ENCODE measurements at places on chromosomes 3 and 15.

- no peak for DNase-seq
- H3K27ac ChIP-seq: peak overlapping the region; percentile 93
- peaks cover 2% of the 10 kb centered on the region for H3K27me3 ChIP-seq
- no peaks in the 10 kb centered on the region for H3K36me3 ChIP-seq
- H3K4me1 ChIP-seq: peaks cover 49% of the 10 kb centered on the region
- no peak overlapping the region for H3K4me3 ChIP-seq
Measured at GRCh38 chr3:57062101-57062631, 1.7 kb downstream of the SPATA12 start.

DNA sequence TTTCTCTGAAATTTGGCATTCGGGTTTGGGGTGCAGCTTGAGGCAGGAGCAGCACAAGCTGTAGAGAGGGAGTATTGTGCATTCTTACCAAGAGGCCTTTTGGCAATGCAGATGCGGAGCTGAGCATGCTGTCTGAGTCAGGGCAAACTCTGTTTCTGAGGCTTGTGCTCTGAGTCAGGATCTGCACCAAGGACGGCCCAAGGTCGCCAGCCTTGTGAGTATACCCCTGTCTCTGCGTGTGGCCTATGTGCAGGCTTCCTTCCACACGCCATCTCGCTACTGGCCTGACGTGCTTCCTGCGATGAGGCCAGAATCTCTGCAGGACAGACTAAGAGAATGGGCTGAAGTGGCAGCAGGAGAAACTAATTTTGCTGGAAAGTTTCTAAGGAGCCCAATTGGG is 83.8 kb upstream of the ROPN1 start:
- H3K36me3 ChIP-seq: no peaks in the 10 kb centered on the region
- H3K4me3 ChIP-seq: no peak overlapping the region
- DNase-seq: no peak
- peaks cover 25% of the 10 kb centered on the region for H3K4me1 ChIP-seq
- no peak overlapping the region for H3K27ac ChIP-seq
- H3K27me3 ChIP-seq: peaks cover 2% of the 10 kb centered on the region

GRCh38 chr3:196920733-196921132 is 21.6 kb downstream of the NCBP2 start:
- no peak for DNase-seq
- peaks cover 60% of the 10 kb centered on the region for H3K36me3 ChIP-seq
- H3K4me1 ChIP-seq: no peaks in the 10 kb centered on the region
- no peak overlapping the region for H3K4me3 ChIP-seq
- H3K27me3 ChIP-seq: no peaks in the 10 kb centered on the region

DNA sequence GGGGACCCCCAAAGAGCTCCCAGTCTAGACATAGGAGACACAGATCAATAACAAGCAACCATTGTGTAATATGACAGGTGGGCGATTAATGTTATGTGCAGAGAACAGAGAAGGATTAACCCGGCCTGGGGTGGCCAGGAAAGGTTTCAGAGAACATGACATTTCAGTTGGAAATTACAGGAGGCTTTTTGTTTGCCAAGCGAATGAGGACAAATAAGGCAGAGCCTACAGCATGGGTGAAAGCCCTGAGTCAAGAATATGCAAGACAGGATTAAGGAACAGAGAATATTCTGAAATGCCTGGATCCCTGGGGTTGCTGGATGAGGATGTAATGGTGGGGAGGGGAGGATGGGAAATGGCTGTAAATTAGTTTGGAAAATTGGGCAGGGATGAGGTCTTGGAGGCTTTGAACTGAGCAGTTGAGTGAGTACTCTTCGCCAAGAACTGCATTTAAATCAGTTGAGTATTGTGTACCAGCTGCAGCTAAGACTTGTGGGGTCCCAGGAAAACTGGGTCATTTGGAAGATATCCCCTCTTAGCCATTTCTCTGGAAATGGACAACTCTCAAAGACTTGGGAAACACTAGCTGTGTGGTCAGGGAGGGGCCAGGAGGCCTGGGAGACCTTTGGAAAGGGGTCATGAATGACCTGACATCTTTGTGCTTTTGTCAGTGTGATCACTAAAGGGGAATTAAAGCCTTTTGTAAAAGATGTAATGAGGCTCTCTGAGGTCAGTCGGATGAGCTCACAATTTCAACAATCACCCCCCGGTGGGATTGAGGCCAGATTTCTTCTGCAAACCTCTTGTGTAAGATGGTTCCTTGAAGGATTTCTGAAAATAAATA is 198.6 kb upstream of the NR2E3 start:
- H3K36me3 ChIP-seq: no peaks in the 10 kb centered on the region
- H3K4me3 ChIP-seq: no peak overlapping the region
- H3K27ac ChIP-seq: no peak overlapping the region
- DNase-seq: no peak
- H3K27me3 ChIP-seq: no peaks in the 10 kb centered on the region

- no peak overlapping the region for H3K4me3 ChIP-seq
- no peak for DNase-seq
- H3K36me3 ChIP-seq: peaks cover 83% of the 10 kb centered on the region
- no peaks in the 10 kb centered on the region for H3K27me3 ChIP-seq
- H3K4me1 ChIP-seq: no peaks in the 10 kb centered on the region
Measured at GRCh38 chr15:58650102-58650501, 99.4 kb downstream of the ADAM10 start.

- H3K4me1 ChIP-seq: peaks cover 21% of the 10 kb centered on the region
- H3K36me3 ChIP-seq: peaks cover 85% of the 10 kb centered on the region
- no peak for DNase-seq
- H3K27me3 ChIP-seq: no peaks in the 10 kb centered on the region
- peak overlapping the region; percentile 59 for H3K27ac ChIP-seq
- H3K4me3 ChIP-seq: no peak overlapping the region
Measured at GRCh38 chr3:4776980-4777581, 202.2 kb upstream of the BHLHE40 start.

DNA sequence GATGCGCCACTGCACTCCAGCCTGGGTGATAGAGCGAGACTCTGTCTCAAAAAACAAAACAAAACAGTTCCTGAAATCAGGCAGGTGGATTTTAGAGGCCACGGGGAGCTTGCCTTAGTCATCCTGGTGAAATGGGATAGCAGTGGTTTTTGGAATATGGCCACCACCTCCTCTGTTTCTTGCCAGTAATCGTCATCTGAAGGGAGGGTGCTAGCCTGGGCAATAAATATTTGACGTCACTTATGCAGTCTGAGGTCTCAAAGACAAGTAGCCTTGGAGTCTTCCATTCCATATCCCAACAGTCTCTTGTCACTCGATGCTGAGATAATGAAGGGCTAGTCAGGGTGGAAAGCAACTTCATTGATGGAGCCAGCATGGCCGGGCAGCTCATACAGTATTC is 55.2 kb downstream of the KCNAB1 start:
- H3K27ac ChIP-seq: no peak overlapping the region
- peaks cover 4% of the 10 kb centered on the region for H3K4me1 ChIP-seq
- DNase-seq: no peak

DNA sequence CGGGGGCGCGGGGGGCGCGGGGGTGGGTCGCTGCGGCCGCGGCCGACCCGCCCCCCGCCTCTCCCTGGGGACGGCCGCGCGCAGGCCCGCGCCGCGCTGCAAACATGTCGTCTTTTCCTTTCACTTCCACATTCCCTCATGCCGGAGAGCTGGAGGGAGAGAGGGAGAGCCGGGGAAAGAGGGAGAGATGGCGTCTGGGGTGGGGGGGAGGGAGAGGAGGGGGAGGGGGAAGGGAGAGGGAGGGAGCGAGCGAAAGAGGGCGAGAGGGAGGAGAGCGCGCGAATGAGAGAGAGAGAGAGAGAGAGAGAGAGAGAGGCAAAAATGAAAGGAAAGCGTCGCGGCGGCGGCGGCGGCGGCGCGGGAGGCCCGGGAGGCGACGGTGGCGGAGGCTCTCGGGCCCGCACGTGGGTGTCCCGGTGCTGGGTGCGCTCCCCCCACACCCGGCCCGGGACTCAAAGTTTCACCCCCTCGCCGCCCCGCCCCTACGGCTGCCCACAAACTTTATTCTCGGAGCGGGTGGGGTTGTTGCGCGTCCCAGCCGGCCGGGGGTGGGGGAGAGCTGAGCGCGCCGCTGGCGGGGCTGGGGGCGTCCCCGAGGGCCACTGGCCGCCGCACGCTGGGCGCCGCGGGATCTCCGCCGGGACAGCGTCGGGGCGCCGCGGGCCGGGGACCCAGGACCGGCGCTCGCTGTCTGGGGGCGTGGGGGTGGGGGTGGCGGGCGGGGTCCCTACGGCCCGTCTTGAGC is 731 bp downstream of the ZNF710 start:
- peak overlapping the region; percentile 92 for H3K4me3 ChIP-seq
- peak overlapping the region; percentile 61 for H3K27ac ChIP-seq
- no peaks in the 10 kb centered on the region for H3K36me3 ChIP-seq
- DNase-seq: peak; percentile 68
- H3K4me1 ChIP-seq: peaks cover 82% of the 10 kb centered on the region

- peaks cover 20% of the 10 kb centered on the region for H3K36me3 ChIP-seq
- H3K4me3 ChIP-seq: no peak overlapping the region
- H3K27me3 ChIP-seq: no peaks in the 10 kb centered on the region
- H3K4me1 ChIP-seq: peaks cover 7% of the 10 kb centered on the region
Measured at GRCh38 chr3:113783980-113784379, 37.1 kb downstream of the ATP6V1A start.

GRCh38 chr3:190644035-190644434 is 130.2 kb downstream of the IL1RAP start:
- H3K27me3 ChIP-seq: no peaks in the 10 kb centered on the region
- no peaks in the 10 kb centered on the region for H3K4me1 ChIP-seq
- no peak overlapping the region for H3K27ac ChIP-seq
- H3K36me3 ChIP-seq: no peaks in the 10 kb centered on the region
- H3K4me3 ChIP-seq: no peak overlapping the region
- no peak for DNase-seq

DNA sequence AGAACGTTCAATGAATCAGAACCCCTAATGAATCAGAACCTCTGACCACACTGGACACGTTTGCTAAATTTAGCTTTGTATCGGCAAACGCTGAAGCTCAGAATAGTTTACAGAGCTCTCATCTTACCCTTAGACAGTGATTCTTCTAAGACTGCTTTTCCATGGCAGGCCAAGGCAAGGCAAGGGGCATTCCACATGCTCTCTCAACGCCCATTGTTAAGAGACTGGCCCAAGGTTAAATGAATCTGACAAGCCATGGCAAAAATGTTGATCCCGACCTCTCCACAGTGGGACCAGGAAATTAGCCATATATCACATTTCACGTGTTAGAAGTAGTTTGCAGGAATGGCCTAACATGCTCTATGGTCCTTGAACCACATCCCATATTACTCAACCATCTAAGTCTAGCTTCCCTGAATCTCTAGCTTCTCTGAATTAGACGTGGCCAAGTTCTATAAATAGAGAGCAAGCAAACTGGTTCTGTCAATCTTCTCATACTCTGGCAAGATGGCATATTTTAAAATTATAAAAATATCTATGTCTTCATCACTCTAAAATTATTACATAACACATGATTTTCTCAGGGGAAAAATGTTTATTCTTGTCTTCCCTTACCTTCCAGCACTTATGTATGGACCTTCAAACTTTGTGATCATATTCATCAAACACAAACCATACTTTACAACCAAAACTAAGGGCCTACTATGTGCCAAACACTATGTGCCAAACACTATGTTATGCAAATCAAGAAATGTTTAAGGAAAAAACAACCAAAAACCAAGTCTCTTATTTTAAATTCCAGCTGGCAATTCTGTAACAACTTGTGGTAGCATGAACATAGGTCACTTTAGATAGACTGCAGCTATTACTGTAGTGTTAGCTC is 54.3 kb downstream of the AAGAB start:
- H3K4me1 ChIP-seq: peaks cover 39% of the 10 kb centered on the region
- H3K36me3 ChIP-seq: peaks cover 44% of the 10 kb centered on the region
- no peak overlapping the region for H3K4me3 ChIP-seq
- no peak overlapping the region for H3K27ac ChIP-seq
- H3K27me3 ChIP-seq: no peaks in the 10 kb centered on the region
- no peak for DNase-seq

GRCh38 chr3:102415553-102415952 is 19.3 kb upstream of the ZPLD1 start:
- no peak for DNase-seq

GRCh38 chr15:48623456-48623855 is 22.1 kb downstream of the FBN1 start:
- no peak overlapping the region for H3K4me3 ChIP-seq
- H3K27me3 ChIP-seq: peaks cover 3% of the 10 kb centered on the region
- H3K36me3 ChIP-seq: peaks cover 5% of the 10 kb centered on the region
- no peak overlapping the region for H3K27ac ChIP-seq

DNA sequence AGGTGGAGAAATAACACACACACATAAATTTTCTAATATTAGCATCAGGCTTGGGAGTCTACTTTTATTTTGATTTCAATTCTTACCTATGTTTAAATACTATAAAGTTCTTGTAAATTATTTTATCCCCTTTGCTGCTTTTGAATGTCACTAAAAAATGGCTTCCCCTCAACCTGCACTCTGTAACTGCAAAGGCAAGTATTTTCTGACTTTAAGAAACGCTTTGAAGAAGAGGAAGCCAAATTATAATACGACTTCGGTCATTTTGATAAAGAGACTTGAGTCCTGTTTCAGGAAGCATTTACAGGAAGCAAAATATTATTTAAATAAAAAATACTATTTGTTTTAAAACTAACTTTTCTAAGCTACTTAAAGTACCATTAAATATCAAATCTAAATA is 627.7 kb upstream of the AGTR1 start:
- H3K27me3 ChIP-seq: no peaks in the 10 kb centered on the region
- H3K4me1 ChIP-seq: no peaks in the 10 kb centered on the region
- no peak overlapping the region for H3K27ac ChIP-seq
- H3K4me3 ChIP-seq: no peak overlapping the region
- DNase-seq: no peak

DNA sequence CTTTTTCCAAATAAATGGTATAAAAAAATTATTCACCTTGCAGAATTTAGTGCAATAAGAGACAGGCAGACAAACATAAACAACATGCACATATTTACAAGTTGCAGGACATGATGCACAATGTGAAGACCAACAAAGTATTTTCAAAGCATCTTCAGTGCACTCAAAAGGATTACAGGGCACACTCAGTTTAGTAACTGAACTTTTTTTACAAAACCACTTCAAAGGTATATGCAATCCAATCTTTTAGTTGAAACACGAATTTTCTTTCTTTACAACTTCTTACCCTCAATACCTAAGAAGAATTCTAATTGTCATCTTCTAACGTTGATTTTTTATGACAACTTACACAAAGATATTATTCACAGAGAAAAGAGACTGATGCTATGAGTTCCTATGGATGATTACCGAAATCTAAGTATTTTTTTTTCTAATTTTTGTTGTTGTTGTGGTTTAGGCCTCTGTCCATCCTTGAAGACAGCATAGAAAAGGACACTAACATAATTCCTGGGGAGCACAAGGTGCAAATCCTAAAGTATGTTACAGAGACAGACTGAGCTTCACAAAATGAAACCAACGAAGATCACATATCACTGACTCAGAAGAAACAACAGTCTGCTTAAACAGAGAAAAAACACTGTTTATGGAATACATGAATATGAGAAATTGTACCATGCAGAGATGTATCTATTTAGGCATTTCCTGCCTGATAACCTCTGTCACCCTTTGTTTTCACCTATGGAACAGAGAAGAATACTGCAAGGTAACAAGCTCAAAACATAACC is 50.3 kb downstream of the ZMAT3 start:
- H3K36me3 ChIP-seq: peaks cover 14% of the 10 kb centered on the region
- H3K4me3 ChIP-seq: no peak overlapping the region
- peak overlapping the region; percentile 40 for H3K27ac ChIP-seq
- DNase-seq: no peak

Measured in nephron progenitor cell (in vitro differentiated cells).